ENCODE measurements at places on chromosomes 3 and 15. TPM values are rescaled to one million over a fixed set of nuclear protein-coding genes. Genes with fewer than 3 reads are reported as not detected.

NRG4 gene
- total RNA-seq: not detected

CELF6 gene
- total RNA-seq: 0.18 TPM

PTPRG gene
- total RNA-seq: 1.4 TPM

DNAJA4 gene
- total RNA-seq: not detected

ARGFX gene
- total RNA-seq: not detected

Measured in G401 (cell line).